ENCODE measurements at places on chromosomes 6 and 20. TPM values are rescaled to one million over a fixed set of nuclear protein-coding genes. Genes with fewer than 3 reads are reported as not detected.

DNA sequence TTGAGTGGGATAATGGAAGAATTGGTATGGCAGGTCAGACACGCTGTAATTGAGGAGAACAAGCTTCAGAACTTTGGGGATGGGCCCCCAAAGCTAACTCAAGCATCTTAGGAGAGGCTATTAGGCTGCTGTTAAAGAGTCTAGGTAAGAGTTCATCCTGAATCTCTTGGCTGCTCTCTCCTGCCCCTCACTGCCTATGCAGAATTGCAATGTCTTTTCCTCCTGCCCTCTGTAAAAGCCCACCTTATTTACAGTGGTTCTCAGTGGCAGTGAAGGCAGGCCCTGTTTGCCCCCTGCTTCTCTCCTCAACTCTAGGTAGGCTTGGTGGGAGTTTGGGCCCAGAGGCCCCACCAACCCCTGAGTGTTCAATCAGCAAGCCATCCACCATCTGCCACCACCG lies 55.0 kb downstream of the LYRM2 start:
- DNase-seq = no peak

- DNase-seq = no peak
These were observed 840 bp downstream of the PPP1R3D start for GRCh38 chr20:59939052-59939878.

- DNase-seq = no peak
These were observed 633.7 kb upstream of the GJE1 start for GRCh38 chr6:141498977-141499376.

DNA sequence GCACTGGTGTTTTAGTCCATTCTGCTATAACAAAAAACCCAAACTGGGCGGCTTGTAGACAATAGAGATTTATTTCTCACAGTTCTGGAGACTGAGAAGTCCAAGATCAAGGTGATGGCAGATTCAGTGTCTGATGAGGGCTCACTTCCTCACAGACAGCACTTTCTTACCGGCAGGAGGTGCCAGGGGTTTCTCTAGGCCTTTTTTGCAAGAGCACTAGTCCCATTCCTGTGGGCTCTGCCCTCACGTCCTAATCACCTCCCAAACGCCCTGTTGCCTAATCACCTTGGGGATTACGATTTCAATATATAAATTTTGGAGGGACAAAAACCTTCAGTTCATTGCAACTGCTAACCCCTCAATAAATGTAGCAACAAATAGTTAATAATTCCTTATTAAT lies 140.0 kb upstream of the SGK1 start:
- DNase-seq = no peak

DNA sequence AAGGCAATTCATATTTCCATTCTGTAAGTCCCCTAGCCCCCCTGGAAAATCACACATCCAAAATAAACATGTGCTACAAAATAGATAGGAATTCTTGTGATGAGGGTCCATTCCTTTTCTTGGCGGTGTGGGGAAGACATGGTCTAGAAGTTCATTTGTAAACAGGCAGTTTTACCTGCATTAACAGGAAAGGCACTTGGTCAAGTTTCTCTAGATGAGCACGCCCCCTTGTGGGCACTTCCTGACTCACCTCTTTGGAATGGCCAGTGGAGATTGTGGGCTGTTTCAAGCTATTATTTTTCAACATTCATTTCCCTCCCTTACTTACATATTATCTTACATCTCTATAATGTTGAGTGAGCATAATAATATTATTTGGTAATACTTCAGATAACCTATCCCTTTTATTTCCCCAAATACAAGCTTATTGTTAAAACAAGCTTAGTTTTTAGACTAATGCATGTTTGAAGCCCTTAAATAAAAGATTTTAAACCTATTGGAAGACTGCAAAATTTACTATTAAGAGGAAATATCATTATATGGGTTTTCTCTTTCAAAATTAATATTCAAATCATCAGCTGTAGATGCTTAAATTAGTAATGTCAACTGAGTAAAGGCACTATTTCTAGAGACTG lies 92.1 kb downstream of the TASP1 start:
- DNase-seq = peak; percentile 58

DNA sequence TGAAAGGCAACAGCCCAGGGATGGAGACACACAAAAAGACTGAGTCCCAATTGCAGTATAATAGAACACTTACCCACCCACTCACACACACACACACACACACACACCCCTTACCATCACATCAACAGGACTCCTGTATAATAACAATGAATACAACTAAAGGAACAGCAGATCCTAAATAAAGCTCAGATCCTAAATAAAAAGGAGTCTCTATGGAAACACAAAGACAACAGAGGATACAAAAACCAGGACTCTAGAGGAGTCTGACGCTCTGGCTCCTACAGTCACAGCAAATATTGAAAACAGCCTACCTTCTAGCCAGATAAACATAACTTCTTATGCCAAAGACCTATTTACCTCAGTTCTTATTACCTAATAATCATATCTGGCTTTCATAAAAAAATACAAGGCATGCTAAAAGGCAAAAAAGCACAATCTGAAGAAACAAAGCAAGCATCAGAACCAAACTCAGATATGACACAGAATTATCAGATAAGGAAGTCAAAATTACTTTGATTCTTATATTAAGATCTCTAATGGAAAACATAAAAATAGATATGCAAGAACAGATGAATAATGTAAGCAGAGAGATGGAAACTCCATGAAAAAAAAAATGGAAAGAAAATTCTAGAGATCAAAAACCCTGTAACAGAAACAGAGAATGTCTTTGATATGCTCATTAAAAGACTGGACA lies 134.9 kb downstream of the MMUT start:
- DNase-seq = no peak

DNA sequence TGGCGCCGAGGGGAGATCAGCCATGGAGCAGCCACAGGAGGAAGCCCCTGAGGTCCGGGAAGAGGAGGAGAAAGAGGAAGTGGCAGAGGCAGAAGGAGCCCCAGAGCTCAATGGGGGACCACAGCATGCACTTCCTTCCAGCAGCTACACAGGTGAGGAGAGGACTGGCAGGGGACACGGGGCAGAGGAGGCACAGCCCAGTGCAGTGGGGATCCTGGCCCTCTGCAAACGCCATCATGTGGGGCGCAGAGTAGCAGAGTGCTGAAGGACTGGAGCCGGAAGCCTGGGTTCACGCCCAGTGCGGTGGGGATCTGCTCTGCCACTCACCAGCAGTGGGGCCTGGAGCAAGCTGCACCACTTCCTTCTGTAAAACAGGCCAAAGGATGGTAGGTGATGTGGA lies 41.1 kb upstream of the FANCE start:
- no peak for DNase-seq

DNA sequence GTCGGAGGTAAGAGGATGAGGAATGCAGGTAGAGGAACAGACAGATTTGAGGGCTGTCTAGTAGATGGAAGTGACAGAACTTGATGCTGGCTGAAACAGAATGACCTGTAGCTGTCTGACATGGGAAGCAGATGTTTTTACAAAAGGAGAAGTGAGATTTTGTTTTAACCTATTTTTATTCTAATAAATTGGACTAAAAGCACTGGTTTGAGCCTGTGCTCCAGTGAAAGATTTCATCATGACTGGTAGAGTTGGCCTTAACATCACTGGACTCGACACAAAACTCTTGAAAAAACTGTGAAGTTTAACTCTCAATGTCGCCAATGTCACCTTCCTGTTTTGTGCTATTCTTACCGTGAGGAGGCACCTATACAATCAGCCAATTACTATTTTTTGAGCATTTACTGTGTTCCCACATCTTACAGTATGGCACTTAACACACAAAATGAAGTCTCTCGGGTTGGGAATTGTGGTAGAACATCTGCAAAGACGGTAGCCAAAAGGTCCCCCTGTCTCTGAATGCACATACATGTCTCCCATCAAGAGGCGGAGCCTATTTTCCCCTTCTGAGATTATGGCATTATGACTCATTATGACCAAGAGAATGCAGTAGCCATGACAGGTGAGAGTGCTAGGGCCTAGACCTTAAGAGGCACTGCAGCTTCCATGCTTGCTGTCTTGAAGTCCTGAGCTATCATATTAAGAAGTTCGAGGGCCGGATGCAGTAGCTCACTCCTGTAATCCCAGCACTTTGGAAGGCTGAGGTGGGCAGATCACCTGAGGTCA lies 93.2 kb downstream of the FOXF2 start:
- DNase-seq = no peak

BAK1 gene
- total RNA-seq = 23.3 TPM
